ENCODE measurements at places on chromosomes 11 and 22. TPM values are rescaled to one million over a fixed set of nuclear protein-coding genes. Genes with fewer than 3 reads are reported as not detected.

The SLC25A18 gene
- 1.2 TPM for polyA plus RNA-seq

The BATF2 gene
- 0.53 TPM for polyA plus RNA-seq

The A4GALT gene
- 7.0 TPM for polyA plus RNA-seq

The PATE4 gene
- not detected for polyA plus RNA-seq

The LDHAL6A gene
- 0.10 TPM for polyA plus RNA-seq

The GDPD5 gene
- 1.7 TPM for polyA plus RNA-seq

The KDELR3 gene
- polyA plus RNA-seq, result 7.8 TPM

The TEX12 gene
- not detected for polyA plus RNA-seq

The TMEM121B gene
- 2.0 TPM for polyA plus RNA-seq

The MPZL3 gene
- polyA plus RNA-seq, result 1.3 TPM
